Fibroblast of skin of left quadriceps (primary cell): ENCODE measurements at places on chromosomes 12 and 14.
A peak's percentile ranks its signal among the peaks of the same experiment; 100 is the strongest.

- peak; percentile 84 for DNase-seq
Observed at GRCh38 chr14:48936362-48936761, 649.8 kb downstream of the RPS29 start.

GRCh38 chr12:91680864-91681263 lies 464.8 kb downstream of the BTG1 start:
- DNase-seq, result no peak

DNA sequence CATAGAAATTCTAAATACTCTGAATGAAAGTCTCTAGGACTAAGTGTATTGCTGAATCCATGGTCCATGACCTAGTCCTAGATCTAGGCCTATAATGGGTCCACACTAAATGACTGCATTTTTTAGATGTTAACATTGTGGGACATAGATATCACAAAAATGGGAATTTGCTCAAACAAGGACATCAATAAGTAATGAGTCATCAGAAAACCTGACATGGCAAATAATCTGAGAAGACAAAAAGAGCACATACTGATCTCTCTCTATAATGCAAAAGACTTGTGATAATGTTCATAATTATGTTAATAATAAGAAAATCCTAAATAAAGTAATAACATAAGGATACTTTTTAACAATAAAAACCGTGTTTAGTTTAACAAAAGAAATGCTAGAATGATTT lies 1168.4 kb downstream of the FSCB start:
- DNase-seq, result no peak

DNA sequence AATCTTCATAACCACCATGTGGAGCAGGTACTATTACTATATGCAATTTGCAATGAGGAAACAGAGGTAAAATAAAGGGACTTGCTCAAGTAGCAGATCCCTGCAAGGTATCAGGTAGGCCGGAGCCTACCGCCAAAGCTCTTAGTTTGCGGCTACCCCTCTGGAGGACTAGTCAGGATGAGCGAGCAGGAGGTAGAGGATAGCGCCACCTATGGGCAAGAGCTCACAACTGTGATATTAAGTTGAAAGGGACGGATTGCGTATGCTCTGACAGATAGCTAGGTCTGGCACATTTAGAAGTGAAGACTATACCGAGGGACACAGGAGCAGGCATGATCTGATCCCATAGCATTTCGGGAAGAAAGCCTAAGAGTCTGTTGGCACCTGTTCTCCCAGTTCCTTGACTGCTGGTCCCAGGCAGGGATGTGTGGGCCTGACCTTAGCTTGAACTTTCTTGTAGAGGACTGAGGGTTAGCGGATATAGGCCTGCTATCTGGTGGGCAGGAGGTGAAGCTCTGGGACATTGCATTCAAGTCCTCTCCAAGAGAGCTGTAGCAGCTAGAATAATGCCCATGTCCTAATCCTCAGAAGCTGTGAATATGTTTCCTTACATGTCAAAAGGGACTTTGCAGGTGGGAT lies 48.0 kb downstream of the SLC17A8 start:
- peak; percentile 34 for DNase-seq

- no peak for DNase-seq
Observed at GRCh38 chr12:109777544-109777943, 55.7 kb downstream of the TRPV4 start.

- DNase-seq, result peak; percentile 52
Observed at GRCh38 chr12:20620261-20620660, 74.9 kb upstream of the SLCO1C1 start.

GRCh38 chr12:104641862-104642261 lies 185.1 kb downstream of the CHST11 start:
- DNase-seq, result no peak

- DNase-seq, result no peak
Observed at GRCh38 chr12:123229051-123229450, 3.9 kb downstream of the MPHOSPH9 start.

DNA sequence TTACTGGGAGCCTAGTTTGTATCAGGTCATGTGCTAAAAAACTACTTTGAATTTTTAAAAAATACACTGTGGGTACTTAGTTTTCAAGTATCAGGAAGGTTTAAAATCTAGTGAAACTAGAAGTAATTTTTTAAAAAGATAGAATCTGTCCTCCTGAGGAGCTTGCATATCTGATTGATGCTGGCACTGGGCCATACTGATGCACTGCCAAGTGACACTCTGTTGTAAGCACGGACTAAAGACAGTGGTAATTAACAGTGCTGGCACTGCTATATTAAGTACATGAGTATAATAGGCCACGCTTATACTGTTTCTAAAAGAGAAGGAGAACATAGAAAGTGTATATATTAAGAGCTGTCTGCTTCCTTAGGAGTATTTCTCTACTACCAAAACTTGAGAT lies 10.0 kb upstream of the TBC1D30 start:
- no peak for DNase-seq

- no peak for DNase-seq
Observed at GRCh38 chr12:57431654-57432188, 878 bp upstream of the R3HDM2 start.
